ENCODE measurements at places on chromosomes 6 and 20.

- no peak for DNase-seq
Measured at GRCh38 chr6:38603496-38603895, 36.2 kb downstream of the BTBD9 start.

- no peak for DNase-seq
Measured at GRCh38 chr20:36175016-36175415, 20.5 kb downstream of the EPB41L1 start.

DNA sequence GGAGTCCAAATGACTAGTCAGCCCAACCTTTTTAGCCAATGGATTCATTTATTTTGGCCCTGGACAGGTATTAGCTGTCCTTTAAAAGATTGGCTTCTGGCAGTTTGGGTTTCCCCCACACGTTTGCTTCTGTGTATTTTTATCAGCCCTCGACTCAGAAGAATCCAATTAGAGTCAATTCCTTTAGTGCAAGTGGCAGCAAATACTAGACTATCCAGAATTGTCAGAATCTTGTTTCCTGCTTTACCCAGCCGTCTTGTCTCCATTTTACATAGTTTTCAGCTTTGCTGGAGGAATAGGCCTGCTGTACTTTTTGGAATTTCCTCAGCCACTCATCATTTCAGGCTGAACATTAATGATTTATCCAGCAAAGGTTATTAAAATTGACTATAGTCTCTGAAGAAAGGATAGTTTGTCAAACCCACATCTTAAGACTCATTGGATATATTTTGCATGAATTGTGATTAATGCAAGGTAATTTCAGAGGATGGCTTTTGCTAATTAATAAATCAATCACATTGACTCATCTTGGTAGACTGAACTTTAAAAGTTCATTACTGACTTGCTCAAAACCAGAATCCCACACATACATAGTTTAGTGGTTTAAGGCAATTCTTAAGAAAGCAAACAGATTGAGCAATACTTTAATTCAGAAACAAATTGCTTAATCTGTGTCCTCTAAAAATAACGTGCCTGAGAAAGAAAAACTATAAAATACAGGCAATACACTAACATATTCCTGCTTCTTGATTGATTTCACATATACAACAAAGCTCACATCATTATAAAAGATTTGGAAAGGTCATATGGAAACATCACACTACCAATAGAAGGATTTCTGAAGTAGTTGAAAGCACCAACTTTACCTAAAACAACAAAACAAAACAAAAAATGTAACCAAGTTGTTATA is 62.9 kb upstream of the ZNF217 start:
- no peak for DNase-seq

- no peak for DNase-seq
Measured at GRCh38 chr20:32449890-32450401, 91.8 kb downstream of the ASXL1 start.

DNA sequence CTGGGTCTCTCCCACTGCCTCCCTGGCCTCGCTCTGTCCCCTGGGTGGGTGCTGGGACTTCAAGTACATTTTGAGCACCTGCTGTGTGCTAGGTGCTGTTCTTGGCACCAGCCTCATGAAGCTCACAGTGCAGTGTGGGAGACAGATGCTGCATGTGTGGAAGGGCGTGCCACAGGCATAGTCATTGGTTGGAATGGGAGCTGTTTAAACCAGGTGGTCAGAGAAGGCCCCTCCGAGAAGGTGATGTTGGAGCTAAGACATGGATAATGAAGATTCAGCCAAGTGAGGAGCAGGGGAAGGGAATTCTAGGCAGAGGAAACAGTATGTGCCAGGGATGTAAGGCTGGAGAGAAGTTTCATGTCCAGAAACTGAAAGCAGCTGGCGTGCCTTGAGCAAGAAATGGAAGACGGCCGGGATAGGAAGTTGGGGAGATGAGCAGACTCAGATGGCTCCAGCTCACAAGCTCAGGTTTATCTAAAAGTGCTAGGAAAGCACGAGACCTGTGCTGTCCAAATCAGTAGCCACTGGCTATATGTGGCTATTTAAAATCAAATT is 9.9 kb downstream of the LPIN3 start:
- peak; percentile 31 for DNase-seq

DNA sequence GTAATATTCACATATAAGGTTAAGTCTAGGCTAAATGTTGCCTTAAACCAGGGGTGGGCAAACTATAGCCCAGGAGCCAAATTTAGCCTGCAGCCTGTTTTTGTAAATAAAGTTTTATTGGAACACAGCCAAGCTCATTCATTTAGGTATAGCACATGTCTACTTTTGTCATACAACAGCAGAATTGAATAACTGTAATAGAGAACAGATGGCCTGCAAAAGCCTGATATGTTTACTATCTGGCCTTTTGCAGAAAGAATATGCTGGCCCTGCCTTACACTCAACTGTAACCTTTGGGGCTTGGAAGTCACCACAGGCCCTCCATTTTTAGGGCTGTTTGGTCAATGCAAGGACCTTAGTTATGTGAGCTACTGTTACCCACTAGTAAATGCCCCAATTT is 17.7 kb upstream of the BCLAF1 start:
- no peak for DNase-seq

GRCh38 chr6:13267142-13267651 is 61.1 kb downstream of the TBC1D7 start:
- DNase-seq, result peak; percentile 44

- no peak for DNase-seq
Measured at GRCh38 chr20:37838769-37839431, 64.0 kb upstream of the VSTM2L start.

GRCh38 chr6:119348096-119348747 is 1.3 kb downstream of the MAN1A1 start:
- DNase-seq, result peak; percentile 42

All from suppressor macrophage treated with lipopolysaccharide for 1 hour (primary cell).